Upper lobe of right lung (tissue), 1 donor: ENCODE measurements at places on chromosomes 7 and 10. TPM values are rescaled to one million over a fixed set of nuclear protein-coding genes. Genes with fewer than 3 reads are reported as not detected.

AP5Z1 gene
- 48.9 TPM for total RNA-seq

TRIM73 gene
- 4.4 TPM for total RNA-seq

MALRD1 gene
- 7.0 TPM for total RNA-seq

ZNF467 gene
- 35.3 TPM for total RNA-seq

HHEX gene
- 12.2 TPM for total RNA-seq

CELF2 gene
- total RNA-seq = 110 TPM

OR6V1 gene
- total RNA-seq = not detected

ZNF117 gene
- total RNA-seq = 18.7 TPM

RBP3 gene
- total RNA-seq = not detected
